ENCODE measurements at places on chromosomes 1 and 21.

GRCh38 chr1:41282679-41283317, 40.7 kb upstream of the SCMH1 start:
- no peak overlapping the region for H3K4me3 ChIP-seq
- peak; percentile 52 for DNase-seq
- no peaks in the 10 kb centered on the region for H3K4me1 ChIP-seq

- H3K36me3 ChIP-seq, result peaks cover 28% of the 10 kb centered on the region
- no peak overlapping the region for H3K4me3 ChIP-seq
- no peaks in the 10 kb centered on the region for H3K4me1 ChIP-seq
Observed at GRCh38 chr1:54086754-54087153, 33.3 kb downstream of the TCEANC2 start.

DNA sequence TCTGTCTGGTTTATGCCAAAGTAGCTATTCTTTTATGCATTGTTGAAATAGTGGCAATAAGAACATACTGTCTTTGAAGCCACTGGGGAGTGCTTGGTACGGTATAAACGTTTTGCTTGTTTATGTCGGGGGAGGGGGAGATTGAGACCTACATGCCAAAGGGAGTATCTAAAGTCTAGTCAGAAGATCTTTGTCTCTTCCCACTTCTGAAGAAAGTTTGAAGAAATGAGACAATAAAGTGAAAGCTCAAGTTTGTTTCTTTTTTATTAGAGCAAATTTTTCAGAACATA, 6.8 kb downstream of the AKIRIN1 start:
- peaks cover 98% of the 10 kb centered on the region for H3K36me3 ChIP-seq
- peak overlapping the region; percentile 6 for H3K4me3 ChIP-seq
- peak overlapping the region; percentile 88 for H3K27ac ChIP-seq
- peaks cover 73% of the 10 kb centered on the region for H3K4me1 ChIP-seq

DNA sequence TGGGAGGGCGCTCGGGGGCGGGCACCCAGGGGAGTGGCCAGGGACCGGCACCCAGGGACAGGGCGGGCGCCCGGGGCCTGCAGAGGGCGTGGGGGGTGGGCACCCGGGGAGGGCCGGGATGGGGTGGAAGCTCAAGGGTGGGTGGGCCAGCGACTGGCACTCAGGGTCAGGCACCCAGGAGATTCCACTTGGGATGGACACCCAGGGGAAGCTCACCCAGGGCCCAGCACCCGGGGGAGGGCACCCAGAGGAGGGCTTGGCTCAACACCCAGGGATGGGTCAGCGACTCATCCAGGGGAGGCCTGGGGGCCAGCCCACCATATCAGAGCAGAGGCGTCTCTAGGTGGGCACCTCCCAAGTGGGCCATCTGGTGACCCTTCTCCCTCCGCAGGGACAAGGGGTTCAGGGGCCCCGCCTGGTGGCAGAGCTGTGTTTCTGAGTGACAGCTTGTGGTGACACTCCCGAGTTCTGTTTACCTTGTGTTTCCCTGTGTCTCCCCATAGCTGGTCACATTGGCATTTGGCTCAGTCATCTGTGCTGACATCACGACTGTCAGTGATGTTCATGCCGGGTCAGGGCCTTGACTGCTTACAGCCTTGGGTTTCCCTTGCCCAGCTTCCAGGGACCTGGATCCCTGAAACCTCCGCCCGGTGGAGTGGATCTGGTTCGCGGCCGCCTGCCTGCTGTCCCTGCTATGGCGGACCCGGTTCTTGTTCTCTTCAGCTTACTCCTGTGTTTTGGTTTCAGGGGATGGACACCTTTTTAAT, 749 bp downstream of the IBA57 start:
- H3K27me3 ChIP-seq, result no peaks in the 10 kb centered on the region
- H3K36me3 ChIP-seq, result peaks cover 9% of the 10 kb centered on the region
- peak overlapping the region; percentile 89 for H3K27ac ChIP-seq

DNA sequence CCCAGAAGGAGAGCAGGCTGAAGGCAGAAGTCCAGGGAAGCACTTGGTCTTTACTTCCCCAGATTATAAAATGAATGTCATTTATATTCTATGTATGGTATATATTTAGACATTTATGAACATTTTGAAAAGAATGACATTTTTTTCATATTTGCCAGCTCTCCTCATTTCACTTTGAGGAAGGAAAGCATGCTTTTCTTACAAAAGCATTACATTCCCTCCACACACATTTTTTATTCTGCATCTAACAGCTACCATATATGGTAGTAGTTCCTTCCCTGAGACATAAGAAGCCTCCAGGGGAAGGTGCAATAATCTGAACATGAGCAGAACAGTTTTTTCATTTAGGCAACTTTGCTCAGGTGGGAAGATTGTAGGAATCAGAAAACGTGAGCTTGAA, 94.0 kb downstream of the LRRC7 start:
- DNase-seq, result no peak
- H3K27me3 ChIP-seq, result no peaks in the 10 kb centered on the region
- H3K4me3 ChIP-seq, result no peak overlapping the region
- H3K27ac ChIP-seq, result no peak overlapping the region
- H3K4me1 ChIP-seq, result no peaks in the 10 kb centered on the region
- no peaks in the 10 kb centered on the region for H3K36me3 ChIP-seq

DNA sequence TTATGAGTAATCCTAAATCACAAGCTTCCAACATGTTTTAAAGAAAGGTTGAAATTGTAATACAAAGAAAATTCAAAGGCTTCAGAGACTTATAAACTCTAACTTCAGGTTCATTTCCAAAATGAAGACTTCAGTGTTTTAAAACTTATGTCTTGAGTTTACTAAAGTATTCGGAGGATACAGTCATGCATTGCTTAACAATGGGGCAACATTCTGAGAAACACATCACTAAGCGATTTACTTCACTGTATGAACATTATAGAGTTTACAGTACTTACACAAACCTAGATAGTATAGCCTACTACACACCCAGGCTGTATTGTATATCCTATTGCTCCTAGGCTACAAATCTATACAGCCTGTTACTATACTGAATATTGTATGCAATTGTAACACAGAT, 38.3 kb downstream of the CEP170 start:
- no peaks in the 10 kb centered on the region for H3K27me3 ChIP-seq

DNA sequence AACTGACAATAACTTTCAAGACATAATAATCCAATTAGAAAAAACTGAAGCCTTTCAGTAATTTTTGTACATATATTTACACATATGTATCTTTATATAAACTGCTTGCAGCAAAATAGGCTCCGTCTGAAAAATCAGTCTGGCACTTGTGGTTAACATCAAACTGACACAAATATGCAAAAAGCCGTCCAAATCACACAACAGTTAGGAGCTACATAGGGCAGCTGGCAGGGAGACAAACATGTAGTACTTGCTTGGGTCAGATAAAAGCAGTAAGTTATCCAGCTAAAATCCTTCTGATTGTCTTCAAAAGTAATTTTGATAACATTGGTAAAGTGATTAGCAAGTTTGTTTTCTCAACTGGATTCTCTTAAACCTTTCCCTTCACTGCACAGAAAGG, 14.7 kb upstream of the GUCA2A start:
- H3K36me3 ChIP-seq, result peaks cover 60% of the 10 kb centered on the region
- no peaks in the 10 kb centered on the region for H3K27me3 ChIP-seq
- no peak overlapping the region for H3K4me3 ChIP-seq
- DNase-seq, result no peak
- no peak overlapping the region for H3K27ac ChIP-seq

DNA sequence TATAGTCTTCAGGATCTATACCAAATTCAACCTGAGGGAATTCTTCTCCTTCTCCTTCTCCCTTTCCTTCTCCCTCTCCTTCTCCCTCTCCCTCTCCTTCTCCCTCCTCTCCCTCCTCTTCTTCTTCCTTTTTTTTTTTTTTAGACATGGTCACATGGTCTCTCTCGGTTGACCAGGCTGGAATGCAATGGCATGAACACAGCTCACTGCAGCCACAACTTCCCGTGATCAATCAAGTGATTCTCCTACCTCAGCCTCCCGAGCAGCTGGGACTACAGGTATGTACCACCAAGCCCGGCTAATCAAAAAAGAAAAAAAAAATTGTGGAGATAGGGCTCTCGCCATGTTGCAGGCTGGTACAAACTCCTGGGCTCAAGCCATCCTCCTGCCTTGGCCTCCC, 51.5 kb downstream of the DNAI4 start:
- H3K36me3 ChIP-seq, result no peaks in the 10 kb centered on the region
- no peak for DNase-seq
- no peak overlapping the region for H3K27ac ChIP-seq
- H3K4me3 ChIP-seq, result no peak overlapping the region
- no peaks in the 10 kb centered on the region for H3K27me3 ChIP-seq

- H3K4me3 ChIP-seq, result no peak overlapping the region
- no peak for DNase-seq
- no peaks in the 10 kb centered on the region for H3K36me3 ChIP-seq
- peaks cover 15% of the 10 kb centered on the region for H3K4me1 ChIP-seq
- no peak overlapping the region for H3K27ac ChIP-seq
Observed at GRCh38 chr21:37008724-37009123, 2.2 kb downstream of the RIPPLY3 start.

DNA sequence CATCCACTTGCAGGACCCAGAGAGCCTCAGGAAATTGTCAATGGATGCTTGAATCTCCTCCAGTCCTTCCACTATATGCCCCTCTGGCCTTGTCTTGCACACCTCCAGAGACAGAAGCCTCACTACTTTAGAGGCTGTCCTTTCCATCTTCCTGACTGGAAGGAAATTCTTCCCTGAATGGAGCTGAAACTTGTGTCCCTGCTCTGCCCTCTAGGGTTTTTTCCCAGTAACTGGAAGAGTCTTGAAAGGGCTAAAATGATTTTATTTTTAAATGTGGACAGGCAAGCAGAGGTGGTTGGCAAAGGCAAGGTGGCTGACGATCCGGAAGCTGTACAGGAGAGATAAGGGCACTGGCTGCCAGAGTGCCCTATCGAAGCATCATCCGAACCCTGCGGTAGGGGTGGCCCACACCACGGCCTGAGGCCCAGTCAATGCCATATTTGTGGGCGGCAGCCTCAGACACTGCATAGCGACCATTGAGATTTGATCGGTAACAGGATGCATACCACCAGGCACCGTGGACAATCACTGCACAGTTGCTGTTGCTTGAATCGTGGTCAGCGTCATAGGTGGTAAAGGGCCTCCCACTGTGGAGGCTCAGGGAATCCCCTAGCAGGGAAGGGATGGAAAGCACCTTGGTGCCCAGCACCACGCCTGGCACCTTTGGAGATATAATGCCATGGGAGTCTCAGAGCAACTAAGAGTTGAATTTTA, 2.3 kb upstream of the MAP3K6 start:
- H3K27ac ChIP-seq, result no peak overlapping the region
- DNase-seq, result no peak
- no peaks in the 10 kb centered on the region for H3K27me3 ChIP-seq
- no peak overlapping the region for H3K4me3 ChIP-seq

GRCh38 chr1:188652678-188653077, 1823.9 kb downstream of the PLA2G4A start:
- no peaks in the 10 kb centered on the region for H3K4me1 ChIP-seq
- H3K27ac ChIP-seq, result no peak overlapping the region
- H3K4me3 ChIP-seq, result no peak overlapping the region
- no peak for DNase-seq
- no peaks in the 10 kb centered on the region for H3K36me3 ChIP-seq
- no peaks in the 10 kb centered on the region for H3K27me3 ChIP-seq

DNA sequence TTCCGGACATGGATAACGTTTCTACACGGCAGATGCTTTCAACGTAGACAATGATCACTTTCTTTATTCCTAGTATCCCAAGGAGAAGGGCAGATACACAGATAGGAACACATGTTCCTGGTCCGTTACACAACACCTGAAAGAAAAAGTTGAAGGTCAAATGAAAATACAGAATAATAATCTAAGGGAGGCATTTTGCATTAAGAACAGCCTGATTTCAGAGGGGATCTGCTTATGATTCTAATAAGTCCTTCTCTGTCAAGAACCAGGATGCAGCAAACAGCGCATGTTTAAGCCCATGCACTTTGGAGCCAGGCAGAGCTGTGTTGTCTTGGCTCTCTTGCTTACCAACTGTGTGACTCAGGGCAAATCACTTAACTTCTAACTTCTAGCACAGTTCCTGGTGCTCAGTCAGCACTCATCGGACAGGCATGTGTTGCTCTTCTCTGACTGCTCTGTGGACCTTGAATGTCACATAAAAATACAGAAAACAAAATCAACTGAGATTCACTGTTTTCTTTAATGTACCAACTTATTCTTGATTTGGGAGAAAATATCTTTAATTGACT, 56.3 kb upstream of the CNN3 start:
- peaks cover 8% of the 10 kb centered on the region for H3K4me1 ChIP-seq
- peaks cover 2% of the 10 kb centered on the region for H3K36me3 ChIP-seq
- H3K4me3 ChIP-seq, result no peak overlapping the region
- no peaks in the 10 kb centered on the region for H3K27me3 ChIP-seq

DNA sequence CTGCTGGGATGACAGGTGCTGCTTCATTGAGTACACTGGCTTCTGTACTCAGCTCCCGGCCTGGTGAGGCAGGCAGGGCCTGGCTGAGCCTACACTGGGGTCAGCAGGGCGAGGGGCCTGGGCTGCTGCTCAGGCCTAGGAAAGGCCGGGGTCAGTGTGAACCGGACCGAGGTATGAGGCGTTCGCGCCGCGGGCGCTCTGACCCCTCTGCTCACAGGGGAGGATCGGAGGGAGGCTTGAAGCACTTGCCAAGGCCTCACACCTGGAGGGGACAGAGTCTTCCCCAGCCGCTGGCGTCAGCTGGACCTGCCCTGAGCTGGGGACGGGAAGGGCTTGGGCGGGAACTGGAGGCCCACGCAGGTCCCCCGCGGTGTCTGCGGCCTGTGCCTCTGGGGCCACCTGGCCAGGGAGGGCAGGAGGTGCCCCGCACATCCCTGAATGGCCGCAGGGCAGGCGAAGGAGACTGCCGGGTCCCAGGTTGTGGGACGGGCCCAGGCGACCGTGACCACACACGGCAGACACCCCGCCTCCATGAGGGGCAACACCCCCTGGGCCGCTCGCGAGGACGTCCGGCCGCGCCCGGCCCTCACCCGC, 466 bp downstream of the PEX10 start:
- peak overlapping the region; percentile 94 for H3K27ac ChIP-seq
- no peak for DNase-seq
- H3K27me3 ChIP-seq, result no peaks in the 10 kb centered on the region
- peak overlapping the region; percentile 91 for H3K4me3 ChIP-seq
- peaks cover 42% of the 10 kb centered on the region for H3K4me1 ChIP-seq
- H3K36me3 ChIP-seq, result peaks cover 43% of the 10 kb centered on the region

DNA sequence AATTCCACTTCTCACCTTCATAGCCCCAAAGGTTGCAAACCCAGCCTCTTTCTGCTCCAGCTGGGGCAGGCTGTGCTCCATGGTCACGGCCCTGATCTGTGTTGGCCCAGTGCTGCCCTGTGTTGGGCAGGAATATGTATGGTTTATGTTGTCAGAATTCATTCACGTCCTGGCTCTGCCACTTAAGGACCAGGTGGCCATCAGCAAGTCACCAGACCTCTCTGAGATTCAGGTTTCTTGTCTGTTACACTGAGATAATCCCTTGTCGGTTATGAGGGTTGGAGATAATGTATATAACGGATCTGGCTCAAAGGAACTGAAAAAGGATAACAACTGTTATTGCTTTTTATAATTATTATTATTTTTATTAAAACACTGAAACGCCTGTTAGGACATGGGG, 39.1 kb upstream of the SELENON start:
- H3K36me3 ChIP-seq, result peaks cover 9% of the 10 kb centered on the region
- H3K27ac ChIP-seq, result no peak overlapping the region
- peaks cover 17% of the 10 kb centered on the region for H3K4me1 ChIP-seq
- no peak for DNase-seq
